ENCODE measurements at places on chromosomes 5 and 9.
A peak's percentile ranks its signal among the peaks of the same experiment; 100 is the strongest.

DNA sequence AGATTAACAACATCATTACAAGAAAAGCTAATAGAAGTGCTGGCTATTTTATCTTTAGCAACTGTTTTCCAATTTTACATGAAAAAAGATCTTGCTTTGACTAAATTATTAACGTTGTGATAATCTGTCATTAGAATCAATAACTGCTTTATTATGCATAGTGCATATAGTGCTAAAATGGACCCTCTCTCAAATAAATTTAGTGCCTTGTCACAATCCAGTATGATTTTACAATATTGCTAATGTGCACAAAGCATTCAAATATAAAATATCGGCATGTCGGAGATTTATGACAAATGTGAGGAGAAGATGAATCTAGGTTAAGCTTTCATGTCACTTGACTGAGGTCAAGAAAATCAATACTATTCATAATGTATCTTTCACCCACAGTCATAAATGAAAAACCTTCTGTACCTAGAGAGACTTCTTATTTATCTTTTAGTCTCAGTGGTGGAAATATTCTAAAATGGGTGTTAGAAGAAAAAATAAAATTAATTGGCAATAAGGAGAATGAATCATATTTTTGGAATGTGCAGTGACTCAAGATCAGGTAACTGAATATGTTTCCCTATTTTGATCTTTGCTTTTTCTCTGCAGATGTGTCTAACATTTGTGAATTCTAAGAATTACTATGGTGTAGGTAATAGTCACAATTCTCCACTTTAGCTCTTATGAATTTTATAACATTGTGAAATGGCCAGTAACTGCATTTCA lies 672.9 kb upstream of the GRAMD2B start:
- no peak for DNase-seq

DNA sequence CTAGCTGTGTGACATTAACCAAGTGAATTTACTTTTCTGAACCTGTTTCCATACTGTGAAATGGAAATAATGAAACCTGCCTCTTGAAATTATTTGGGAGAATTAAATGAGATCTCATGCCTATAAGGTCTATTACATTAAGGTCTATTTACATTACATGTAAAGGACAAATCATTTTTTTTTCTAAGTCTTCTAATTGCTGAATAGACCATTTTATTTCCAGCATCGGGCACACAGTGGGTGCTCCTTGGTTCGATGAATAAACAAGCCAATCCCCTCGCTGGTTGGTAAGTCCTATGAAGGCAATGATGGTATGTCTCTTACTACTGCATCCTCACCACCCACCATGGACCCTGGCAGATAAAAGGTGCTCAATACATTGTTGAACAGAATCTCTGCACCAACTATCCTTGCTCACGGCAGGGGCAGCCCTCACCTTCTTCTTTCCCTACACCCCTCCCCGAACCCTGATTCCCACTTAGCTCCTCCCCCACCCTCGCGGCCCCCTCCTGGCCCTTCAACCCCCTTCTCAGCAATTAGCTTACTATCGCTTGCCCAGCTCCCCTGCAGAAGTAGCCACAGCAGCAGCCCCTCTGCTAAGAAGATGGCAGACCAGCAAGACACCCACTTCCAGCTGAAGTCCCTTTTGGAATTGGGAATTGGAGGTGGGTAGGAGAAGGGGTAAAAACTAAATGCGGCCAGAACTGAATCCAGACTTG lies 3.0 kb downstream of the PCDH1 start:
- no peak for DNase-seq

- no peak for DNase-seq
Observed at GRCh38 chr5:65359981-65360380, 121.7 kb downstream of the ADAMTS6 start.

- no peak for DNase-seq
Observed at GRCh38 chr5:67168069-67168468, 28.5 kb downstream of the CD180 start.

- no peak for DNase-seq
Observed at GRCh38 chr9:8329561-8330283, 530.1 kb upstream of the DMAC1 start.

- DNase-seq = no peak
Observed at GRCh38 chr5:113193311-113193978, 216.8 kb downstream of the DCP2 start.

- no peak for DNase-seq
Observed at GRCh38 chr9:93555370-93555769, 21.0 kb upstream of the PHF2 start.

GRCh38 chr9:18073002-18073401 lies 401.0 kb upstream of the ADAMTSL1 start:
- no peak for DNase-seq

GRCh38 chr5:37926732-37927131 lies 86.9 kb upstream of the GDNF start:
- no peak for DNase-seq

GRCh38 chr9:104092875-104093600 lies 1.1 kb upstream of the SMC2 start:
- no peak for DNase-seq

DNA sequence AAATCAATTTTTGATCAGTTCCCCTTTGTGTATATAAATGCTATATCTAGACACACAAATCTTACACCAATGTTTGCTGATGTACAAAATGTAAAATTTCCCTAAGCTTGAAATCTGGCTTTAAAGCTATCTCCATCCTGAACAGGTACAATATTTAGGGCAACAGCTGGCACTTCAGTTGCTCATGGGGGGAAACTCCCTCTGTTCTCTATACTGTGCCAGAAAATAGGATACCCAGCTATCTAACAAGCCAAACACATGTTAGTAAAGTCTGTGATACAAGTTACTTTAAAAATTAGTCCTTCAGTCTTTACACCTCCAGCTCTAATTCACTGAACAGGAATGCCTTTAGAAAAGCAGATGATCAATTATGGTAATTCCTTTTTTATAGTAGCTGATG lies 191.8 kb downstream of the SLF1 start:
- no peak for DNase-seq

- DNase-seq = no peak
Observed at GRCh38 chr5:84585218-84585617, 200.5 kb upstream of the EDIL3 start.

DNA sequence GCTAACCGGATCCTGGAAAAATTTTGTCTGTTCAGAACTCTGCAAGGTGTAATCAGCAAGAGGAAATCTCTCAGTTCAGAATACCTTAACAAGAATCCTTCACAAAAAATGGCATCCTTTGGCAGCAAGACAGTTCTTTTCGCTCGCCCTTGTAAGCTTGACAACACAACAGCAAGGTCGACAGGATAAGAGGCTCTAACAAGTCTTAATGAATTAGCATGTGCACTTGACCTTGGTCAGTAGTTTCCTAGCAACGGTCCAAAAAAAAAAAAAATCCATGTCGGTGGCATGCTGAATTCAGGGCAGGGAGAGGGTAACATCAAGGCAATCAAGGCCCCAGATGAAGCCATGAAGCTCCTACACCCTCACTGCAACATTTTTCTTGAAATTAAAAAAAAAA lies 172.8 kb downstream of the APBA1 start:
- DNase-seq = no peak

- DNase-seq = no peak
Observed at GRCh38 chr5:132663771-132664695, 6.1 kb downstream of the IL13 start.

DNA sequence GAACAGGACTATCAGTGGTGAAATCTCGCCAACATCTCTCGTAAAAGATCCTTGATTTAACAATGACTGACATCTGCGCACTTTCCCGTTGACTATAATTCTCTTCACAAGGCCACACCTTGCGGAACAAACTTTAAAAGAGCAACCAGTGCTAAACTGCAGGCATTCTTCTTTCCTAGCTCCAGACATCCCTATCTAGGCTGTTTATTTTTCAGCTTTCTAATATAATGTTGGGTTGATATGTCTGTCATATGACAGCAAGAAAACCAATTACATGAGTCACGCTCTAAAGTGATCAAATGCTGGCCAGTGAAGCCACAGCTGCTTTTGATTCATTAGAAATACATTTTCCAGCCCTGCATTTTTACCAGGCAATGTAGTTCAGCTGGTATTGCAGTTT lies 162.5 kb downstream of the ELAVL2 start:
- no peak for DNase-seq

- DNase-seq = no peak
Observed at GRCh38 chr5:108028883-108029282, 353.0 kb downstream of the FBXL17 start.

DNA sequence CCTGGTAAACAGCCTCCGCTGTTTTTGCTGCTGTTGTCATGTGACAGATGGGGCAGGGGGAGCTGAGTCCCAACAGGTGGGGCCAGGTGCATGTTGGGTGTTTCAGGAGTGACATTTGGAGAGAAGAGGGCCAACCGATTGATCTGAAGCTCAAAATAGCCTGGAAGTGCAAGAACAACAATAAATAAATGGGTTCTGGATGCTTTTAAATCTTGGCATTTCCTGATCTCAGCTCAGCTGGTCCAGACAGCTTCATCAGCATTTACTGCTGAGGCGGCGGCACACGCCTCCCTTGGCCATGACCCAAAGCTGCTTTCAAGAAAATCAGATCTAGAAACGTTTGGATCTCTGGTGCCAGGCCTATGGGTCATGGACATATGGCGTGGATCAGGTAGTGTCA lies 70.5 kb downstream of the PPARGC1B start:
- no peak for DNase-seq

DNA sequence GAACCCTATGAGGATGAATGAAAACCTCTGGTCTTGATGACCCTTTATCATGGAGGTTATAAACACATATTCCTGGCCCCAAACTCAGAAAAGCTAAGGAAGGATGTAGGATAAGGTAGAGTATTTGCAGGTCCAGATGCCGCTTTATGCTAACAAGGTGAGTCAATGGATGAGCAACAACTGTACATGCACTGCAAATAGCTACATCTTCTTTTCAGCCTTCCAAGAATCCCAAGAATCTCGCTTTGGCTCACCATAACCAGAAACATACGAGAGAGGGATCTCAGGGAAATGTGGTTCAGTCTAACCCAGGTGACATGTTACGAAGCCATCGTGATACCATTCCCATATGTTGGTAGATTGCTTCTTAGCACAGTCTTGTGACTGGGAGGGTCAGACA lies 152.3 kb upstream of the ANKH start:
- no peak for DNase-seq

- no peak for DNase-seq
Observed at GRCh38 chr9:116608064-116608463, 79.0 kb upstream of the TRIM32 start.

DNA sequence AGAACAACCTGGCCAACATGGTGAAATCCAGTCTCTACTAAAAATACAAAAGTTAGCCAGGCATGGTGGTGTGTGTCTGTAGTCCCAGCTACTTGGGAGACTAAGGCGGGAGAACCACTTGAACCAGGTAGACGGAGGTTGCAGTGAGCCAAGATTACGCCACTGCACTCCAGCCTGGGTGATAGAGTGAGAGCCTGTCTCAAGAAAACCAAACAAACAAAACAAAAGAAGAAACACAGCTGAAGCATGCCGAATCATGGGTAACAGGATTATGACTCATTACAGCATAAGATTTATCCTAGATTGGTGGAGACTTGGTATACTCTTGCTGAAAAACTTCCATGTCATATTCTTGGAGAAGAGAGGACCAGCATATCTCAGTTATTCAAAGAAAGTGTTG lies 236.7 kb upstream of the CCNH start:
- DNase-seq = no peak

DNA sequence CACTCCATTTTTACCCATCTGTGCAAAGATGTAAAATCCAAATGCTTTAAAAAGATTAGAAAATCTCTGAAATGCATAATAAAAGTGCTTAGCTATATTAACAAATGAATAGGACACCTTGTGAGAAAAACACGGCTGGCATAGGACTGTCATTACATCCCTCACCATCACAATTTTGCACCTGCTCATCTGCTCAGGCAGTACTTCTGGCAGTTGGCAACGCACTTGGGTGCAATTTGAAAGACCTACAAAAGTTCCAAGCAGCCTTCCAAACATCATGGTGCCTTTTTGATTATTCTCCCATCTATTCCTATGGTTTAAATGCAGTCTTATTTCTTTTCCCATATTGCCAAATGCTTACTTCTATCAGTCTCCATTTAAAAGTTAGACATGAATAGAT lies 501.8 kb downstream of the ENC1 start:
- DNase-seq = no peak

GRCh38 chr5:139605887-139606286 lies 42.3 kb upstream of the CXXC5 start:
- DNase-seq = no peak

GRCh38 chr9:126050605-126050990 lies 276.0 kb upstream of the MVB12B start:
- no peak for DNase-seq

GRCh38 chr9:7320841-7321240 lies 478.7 kb downstream of the DMAC1 start:
- no peak for DNase-seq

DNA sequence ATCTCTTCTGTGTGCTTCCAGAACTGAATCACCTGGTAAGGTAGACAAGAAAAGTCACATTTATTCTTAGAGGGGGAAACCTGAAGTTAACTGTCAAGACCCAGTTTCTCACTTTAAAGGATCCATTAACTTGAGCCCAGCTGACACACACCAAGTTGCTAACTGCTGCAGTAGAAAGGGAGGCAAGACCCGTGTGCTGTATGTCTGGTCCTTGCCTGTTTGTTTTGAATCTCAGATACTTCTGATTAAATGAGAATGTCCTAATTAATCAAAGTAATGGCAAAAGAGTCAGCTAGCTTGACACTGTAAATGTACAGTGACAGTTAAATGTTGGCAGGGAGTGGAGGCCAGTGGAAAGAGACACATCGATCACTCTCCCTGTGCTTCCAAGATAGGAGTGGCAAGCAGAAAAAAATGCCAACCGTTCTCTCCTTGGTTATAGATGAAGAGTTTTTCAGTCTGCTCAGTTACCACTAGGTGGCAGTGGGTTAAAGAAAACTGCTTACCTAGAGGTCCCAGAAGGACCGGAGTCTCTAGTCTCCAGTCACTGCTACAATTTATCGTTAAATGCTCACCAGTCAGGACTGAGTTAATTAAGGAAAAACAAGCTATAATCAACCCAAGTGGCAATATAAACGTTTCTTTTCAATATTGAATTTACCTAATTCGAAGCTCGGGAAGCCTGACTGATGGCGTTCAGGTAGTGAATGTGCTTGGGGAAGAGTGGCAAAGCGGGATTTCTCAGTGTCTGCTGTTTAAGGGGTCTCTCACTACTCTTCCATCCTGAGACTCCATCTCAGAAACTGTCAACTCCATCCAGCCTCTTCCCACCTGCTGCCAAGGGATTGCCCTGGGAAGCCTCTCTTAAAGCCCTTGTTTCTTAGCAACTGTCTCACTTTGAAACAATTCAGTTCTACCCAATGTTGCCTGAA lies 18.4 kb downstream of the LSM11 start:
- DNase-seq = peak; percentile 7

GRCh38 chr9:88215196-88216125 lies 77.2 kb upstream of the SPATA31C2 start:
- no peak for DNase-seq
